Activated B cell treated with CpG ODN at 0.5 μM for 24 hours (primary cell): ENCODE measurements at places on chromosomes 5 and 9. TPM values are rescaled to one million over a fixed set of nuclear protein-coding genes. Genes with fewer than 3 reads are reported as not detected.

DNA sequence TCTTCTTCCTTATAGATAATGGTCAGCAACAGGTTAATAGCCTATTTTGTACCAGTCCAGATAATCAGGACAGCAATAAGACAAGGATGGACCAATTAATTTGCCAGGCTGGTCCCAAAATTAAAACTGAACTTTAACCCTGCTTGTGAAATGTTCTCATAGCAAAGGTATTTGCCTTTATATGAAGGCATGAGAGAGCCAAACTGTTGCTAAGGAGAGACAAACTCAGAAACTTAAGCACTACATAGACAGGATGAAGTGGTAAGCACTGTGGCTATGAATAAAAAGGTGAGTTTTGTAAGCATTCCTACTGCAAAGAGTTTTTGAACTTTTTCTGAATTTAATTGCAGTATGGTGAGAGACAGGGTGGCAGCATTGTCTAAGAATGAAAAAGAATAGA lies 174.7 kb upstream of the PPP1R2B start:
- H3K27me3 ChIP-seq: no peaks in the 10 kb centered on the region
- no peak for DNase-seq
- no peak overlapping the region for H3K4me3 ChIP-seq
- H3K4me1 ChIP-seq: no peaks in the 10 kb centered on the region
- no peaks in the 10 kb centered on the region for H3K36me3 ChIP-seq

GRCh38 chr5:127943061-127943371 lies 140.6 kb upstream of the SLC12A2 start:
- no peak overlapping the region for H3K27ac ChIP-seq
- H3K4me1 ChIP-seq: no peaks in the 10 kb centered on the region
- DNase-seq: no peak
- no peak overlapping the region for H3K4me3 ChIP-seq
- peaks cover 4% of the 10 kb centered on the region for H3K36me3 ChIP-seq

The FGFR4 gene
- total RNA-seq: 1.5 and 3.0 TPM in 2 replicates

DNA sequence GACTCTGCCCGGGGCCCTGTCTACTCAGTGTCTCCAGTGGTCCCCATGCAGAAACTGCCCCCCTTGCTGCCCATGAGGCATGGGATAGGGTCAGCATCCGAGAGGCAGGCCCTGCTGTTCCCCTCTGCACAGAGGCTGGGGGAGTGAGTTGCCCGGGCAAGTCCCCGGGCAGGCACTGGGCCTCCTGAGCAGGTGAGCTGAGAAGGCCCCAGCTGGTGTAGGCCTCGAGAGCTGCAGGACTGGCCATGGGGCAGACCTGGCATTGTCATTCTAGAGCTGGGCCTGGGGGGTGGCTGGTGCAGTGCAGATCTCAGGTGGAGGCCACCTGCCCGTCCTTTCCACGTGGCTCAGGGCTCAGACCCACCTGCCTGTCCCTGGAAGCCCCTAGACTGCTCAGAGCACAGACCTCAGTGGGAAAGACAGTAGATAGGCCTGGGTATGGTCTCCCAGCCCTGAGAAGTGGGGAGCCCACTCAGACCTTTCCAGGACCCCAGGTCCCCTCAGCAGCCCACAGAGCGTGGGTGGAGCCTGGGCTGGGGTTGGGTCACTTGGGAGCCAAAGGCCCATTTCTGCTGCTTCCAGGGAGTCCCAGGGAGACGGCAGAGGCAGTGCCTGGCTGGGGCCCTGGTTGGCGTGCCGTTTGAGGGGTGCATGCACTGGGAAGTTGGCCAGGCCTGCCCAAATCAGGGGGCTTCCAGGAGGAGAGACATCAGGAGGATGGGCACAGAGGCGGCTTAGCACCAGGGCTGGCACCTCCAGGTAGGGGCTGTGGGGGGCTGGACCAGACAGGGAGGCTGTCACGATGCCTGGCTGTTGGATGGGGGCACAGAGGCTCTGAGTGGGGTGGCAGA lies 4.8 kb upstream of the NOTCH1 start:
- H3K27me3 ChIP-seq: no peaks in the 10 kb centered on the region
- DNase-seq: no peak
- no peak overlapping the region for H3K4me3 ChIP-seq
- H3K36me3 ChIP-seq: no peaks in the 10 kb centered on the region

GRCh38 chr9:135970128-135970815 lies 9.1 kb upstream of the UBAC1 start:
- peaks cover 7% of the 10 kb centered on the region for H3K4me1 ChIP-seq
- H3K27me3 ChIP-seq: peaks cover 19% of the 10 kb centered on the region
- no peak overlapping the region for H3K27ac ChIP-seq
- no peak overlapping the region for H3K4me3 ChIP-seq
- no peaks in the 10 kb centered on the region for H3K36me3 ChIP-seq

DNA sequence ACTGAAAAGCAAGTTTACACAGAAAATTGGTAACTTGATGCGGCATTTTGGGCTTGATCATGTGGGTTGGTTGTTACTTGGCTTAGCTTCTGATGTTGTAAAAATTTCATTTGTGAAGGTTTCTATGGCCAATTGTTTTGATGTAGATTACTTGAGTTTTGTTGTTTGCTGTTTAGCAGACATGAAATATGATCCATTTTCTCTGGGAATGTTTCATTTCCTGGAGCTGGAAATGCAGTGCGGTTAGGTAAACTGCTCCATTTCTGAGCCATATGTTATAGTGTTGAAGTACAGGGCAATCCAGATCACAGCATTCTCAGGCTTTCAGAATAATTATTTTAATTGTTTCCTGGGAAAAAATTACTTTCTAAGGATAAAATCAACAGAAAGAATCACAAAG lies 396.9 kb downstream of the ENC1 start:
- no peaks in the 10 kb centered on the region for H3K36me3 ChIP-seq
- H3K27ac ChIP-seq: no peak overlapping the region
- no peaks in the 10 kb centered on the region for H3K27me3 ChIP-seq
- no peak for DNase-seq
- no peaks in the 10 kb centered on the region for H3K4me1 ChIP-seq
- no peak overlapping the region for H3K4me3 ChIP-seq

The TNC gene
- total RNA-seq: not detected in 2 replicates

DNA sequence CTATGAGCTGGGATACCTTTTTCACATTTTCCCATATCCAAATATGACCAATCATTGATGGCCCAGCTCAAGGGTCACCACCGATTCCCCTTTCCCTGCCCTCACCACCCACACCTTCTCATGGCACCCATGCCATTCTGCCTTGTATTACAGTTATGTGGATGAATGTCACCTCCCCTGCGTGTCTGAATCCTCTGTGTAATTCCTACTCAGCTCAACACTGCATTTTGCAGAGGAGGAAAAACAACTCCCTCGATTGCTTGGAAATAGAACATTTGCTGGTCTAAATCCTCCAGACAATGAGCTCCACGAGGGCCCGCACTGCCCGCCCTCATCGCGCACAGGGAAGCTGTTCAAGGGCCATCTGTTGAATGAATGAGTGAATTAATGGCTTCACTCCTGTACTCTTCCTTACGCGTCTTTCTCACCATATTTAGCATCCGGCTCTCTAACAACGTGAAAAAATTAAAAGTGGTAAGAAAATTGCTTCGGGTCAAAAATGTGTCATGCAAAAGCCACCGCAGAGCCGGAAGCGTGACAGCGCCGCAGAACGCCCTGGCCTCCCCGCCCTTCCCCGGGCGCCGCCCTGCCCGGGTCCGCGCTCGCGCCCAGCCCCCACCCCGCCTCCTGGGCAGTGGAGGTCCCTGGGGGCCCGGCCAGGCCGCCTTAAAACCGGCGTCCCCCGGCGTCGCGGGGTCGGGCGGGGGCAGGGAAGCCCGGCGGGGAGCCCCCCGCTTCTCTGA lies 704 bp downstream of the SUSD1 start:
- peaks cover 39% of the 10 kb centered on the region for H3K4me1 ChIP-seq
- peak overlapping the region; percentile 63 for H3K27ac ChIP-seq
- H3K36me3 ChIP-seq: peaks cover 2% of the 10 kb centered on the region
- DNase-seq: peak; percentile 62

- no peak overlapping the region for H3K4me3 ChIP-seq
- H3K4me1 ChIP-seq: peaks cover 11% of the 10 kb centered on the region
- no peak overlapping the region for H3K27ac ChIP-seq
- no peak for DNase-seq
- H3K36me3 ChIP-seq: peaks cover 10% of the 10 kb centered on the region
Observed at GRCh38 chr9:3441197-3441816, 84.5 kb downstream of the RFX3 start.

DNA sequence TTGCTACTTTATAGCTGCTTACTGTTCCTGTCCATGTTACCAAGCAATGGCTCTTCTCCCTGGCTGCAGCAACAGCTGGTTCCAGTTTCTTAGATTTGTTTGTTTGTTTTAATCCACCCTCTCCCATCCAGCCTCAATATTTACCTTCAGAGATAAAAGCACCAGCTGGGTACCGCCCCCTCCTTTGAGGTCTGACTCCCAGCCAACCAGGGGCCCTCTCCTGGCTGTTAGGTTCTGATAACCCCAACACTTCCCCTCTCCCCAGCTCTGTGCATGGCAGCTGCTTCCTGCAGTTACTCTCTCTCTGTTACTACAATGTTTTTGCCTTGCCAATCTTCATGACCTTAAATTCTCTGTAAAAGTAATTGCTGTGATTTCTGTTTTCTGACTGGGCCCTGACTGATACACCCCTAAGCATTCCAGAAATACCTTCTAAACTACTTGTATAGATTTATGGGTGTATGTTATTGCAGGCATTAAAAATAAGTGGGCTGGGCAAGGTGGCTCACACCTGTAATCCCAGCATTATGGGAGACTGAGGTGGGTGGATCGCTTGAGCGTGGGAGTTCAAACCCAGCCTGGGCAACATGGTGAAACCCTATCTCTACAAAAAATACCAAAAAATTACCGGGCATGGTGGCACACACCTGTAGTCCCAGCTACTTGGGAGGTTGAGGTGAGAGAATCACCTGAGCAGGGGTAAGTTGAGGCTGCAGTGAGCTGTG lies 2.6 kb upstream of the GCNT1 start:
- no peaks in the 10 kb centered on the region for H3K36me3 ChIP-seq
- no peaks in the 10 kb centered on the region for H3K27me3 ChIP-seq
- peak overlapping the region; percentile 6 for H3K27ac ChIP-seq
- H3K4me3 ChIP-seq: no peak overlapping the region
- peaks cover 35% of the 10 kb centered on the region for H3K4me1 ChIP-seq

- no peak overlapping the region for H3K4me3 ChIP-seq
- H3K36me3 ChIP-seq: peaks cover under 1% of the 10 kb centered on the region
- H3K27ac ChIP-seq: peak overlapping the region; percentile 6
Observed at GRCh38 chr9:27351438-27351837, 54.5 kb upstream of the EQTN start.

The OR1Q1 gene
- not detected in 2 replicates for total RNA-seq

The TMEM174 gene
- total RNA-seq: not detected in 2 replicates

- H3K27ac ChIP-seq: no peak overlapping the region
- H3K36me3 ChIP-seq: no peaks in the 10 kb centered on the region
- H3K4me3 ChIP-seq: no peak overlapping the region
- H3K4me1 ChIP-seq: no peaks in the 10 kb centered on the region
Observed at GRCh38 chr5:31911291-31912265, 262.5 kb downstream of the GOLPH3 start.
